Central memory CD8-positive, alpha-beta T cell (primary cell): ENCODE measurements at places on chromosomes 4 and X.

DNA sequence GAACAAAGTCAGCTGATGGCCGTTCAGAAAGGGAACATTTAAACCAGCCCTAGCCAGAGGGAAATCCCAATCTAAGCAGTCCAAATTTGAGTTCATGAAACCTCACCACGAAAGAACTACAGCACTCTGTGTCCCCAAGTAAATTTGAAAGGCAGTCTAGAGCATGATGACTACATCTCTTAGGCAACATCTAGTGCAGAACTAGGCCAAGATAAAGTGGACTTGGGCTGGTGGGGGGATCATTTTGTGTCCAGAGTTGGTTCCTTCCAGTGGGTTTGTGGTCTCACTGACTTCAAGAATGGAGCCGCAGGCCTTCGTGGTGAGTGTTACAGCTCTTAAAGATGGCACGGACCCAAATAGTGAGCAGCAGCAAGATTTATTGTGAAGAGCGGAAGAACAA lies 64.9 kb downstream of the KLHL4 start:
- no peak for DNase-seq

- DNase-seq = no peak
These were observed 200.9 kb downstream of the DHRSX start for GRCh38 chrX:2299871-2300270.

DNA sequence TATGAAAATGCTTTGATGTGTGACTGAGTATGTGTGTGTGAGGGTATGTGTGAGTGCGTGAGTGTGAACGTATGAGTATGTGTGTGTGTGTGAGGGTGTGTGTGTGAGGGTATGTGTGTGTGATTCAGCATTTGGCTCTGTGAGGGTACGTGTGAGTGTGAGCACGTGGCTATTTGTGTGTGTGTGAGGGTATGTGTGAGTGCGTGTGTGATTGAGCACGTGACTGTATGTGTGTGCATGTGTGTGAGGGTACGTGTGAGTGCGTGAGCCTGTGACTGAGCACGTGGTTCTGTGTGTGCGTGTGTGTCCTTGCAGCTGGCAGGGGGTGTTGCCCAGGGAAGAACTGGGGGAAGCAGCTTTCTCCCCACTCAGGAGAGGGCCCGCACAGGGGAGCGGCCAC lies 16.1 kb upstream of the PPP2R3B start:
- no peak for DNase-seq

GRCh38 chr4:10063544-10064300 lies 42.4 kb upstream of the SLC2A9 start:
- DNase-seq = no peak

DNA sequence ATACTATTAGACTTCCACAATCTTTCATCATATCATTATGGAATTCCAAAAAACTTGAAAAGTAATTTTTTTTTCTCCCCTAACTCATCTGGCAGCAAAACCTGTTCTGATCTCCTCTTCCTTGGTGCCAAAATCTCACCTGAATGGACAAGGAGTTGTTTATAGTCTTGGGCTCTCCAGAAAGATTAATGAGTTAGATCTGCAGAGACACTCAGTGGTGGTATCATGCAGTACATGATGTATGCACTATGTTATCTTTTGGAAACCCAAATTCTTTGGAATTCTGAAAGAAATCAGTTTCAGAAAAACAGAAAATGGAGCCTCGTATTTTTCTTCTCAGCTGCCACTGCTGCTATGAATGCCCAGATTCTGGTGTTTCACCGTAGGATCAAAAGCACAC lies 11.7 kb downstream of the GPM6B start:
- no peak for DNase-seq
